Kidney tubule cell (primary cell): ENCODE measurements at places on chromosomes 11 and 22.

- no peak for DNase-seq
These were observed 30.7 kb downstream of the FAM168A start for GRCh38 chr11:73566977-73567755.

DNA sequence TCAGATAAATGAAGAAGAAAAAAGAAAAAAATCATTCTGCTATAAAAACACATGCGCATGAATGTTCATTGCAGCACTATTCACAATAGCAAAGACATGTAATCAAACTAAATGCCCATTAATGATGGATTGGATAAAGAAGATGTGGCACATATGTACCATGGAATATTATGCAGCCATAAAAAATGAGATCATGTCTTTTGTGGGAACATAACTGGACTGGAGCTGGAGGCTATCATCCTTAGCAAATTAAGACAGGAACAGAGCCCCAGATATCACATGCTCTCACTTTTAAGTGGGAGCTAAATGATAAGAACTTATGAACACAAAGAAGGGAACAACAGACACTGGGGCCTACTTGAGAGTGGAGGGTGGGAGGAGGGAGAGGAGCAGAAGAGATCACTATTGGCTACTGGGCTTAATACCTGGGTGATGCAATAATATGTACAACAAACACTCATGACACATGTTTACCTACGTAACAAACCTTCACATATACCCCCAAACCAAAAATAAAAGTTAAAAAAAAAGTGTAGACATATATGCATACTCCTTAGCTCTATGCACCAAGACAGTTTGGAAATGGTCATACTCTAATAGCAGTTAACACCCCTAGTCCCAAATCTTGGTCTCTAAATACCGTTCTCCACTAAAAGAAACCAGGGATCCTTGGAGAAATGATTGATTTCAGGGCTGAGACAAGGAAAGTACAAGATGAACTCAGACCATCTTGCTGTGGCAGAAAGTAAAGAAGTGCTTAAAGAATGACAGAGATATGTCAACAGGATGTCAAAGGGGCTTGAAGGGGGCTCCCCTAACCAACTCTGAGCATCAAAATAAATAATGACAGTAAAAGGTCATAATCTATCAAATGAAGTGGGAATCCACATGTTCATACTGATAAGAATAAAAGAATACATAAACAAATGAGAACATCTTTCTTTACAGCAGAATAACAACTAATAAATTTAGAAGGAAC is 17.1 kb upstream of the DDX6 start:
- DNase-seq, result no peak

DNA sequence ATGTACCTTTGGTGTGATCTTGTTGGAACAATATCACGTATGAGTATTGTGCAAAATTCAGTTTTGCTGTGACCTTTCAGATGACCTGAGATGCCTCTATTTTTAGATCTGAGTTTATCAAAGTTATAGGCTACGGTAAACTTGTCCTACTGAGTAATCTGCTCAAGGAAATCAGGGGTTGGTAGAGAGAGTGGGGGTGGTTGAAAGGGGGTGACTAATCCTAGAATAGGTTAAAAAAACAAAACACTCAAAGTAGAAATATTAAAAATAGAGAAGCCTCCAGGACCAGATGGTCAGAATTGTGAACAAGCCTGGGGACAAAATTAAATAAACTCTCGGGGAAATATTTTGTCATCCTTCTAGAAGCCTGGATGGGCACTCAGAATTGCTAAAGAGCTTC is 59.9 kb upstream of the C11orf87 start:
- DNase-seq, result no peak

- peak; percentile 69 for DNase-seq
These were observed 583 bp downstream of the TAF1D start for GRCh38 chr11:93740730-93741093.

GRCh38 chr11:125171974-125172373 is 7.4 kb downstream of the PKNOX2 start:
- DNase-seq, result no peak

GRCh38 chr11:103358251-103358650 is 249.0 kb downstream of the DYNC2H1 start:
- DNase-seq, result peak; percentile 30

- no peak for DNase-seq
These were observed 19.4 kb downstream of the IRF7 start for GRCh38 chr11:596374-596773.

DNA sequence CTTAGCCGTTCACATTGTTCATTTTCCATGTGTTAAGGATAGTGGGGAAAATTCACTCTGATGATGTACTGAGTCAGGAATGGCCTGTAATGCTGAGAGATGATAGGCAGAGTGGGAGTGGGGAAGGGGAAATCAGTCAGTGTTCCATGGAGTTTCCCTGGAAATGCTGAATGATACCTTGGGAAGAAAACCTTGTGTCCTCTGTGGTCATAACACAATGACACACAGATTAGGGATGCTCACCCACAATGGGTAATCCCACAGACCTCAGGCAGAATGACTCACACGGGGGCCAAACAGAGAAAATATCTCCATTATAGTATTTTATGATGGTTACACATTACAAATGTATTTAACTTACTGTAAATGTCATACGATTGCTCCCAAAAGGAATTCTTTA is 118.0 kb downstream of the SNX19 start:
- DNase-seq, result peak; percentile 99

DNA sequence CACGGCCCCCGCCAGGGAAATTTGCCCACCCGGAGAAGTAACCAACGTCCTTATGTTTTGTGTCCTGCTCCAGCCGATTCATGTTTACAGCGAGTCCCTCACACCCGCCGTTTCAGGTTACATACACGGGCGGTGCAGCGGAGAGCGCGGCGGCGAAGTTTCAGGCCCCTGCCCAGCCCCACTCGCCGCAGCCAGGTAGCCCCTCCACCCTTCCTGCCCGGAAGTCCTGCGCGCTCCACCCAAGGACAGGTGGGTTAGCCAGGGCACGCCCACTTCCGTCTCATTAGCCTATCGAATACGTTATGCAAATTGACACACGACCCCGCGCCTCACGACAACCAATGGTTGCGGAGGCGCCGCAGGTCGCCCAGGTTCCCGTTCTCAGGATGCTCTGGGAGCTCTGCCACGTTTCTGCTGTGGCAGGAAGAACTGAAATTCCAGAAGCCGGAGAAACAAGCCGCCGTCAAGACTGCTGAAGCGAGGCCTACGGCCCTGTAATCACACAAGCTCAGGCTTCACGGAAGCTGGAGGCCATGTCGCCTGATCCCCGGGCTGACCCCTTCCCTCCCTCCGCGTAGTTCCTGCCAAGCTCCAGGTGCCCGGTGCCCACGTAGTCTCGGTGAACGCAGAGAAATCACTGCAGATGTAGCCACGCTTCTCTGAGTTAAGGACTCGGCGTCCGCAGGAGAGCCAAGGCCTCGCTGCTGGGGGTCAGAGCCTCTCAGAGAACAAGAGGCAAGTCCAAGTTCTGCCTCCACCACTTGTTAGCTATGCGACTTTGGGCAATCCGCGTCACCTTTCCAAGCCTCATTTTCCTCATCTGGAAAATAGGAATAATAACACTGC is 22.4 kb upstream of the MYH9 start:
- DNase-seq, result peak; percentile 99

- DNase-seq, result no peak
These were observed 18.9 kb upstream of the PSMA1 start for GRCh38 chr11:14538926-14539554.

DNA sequence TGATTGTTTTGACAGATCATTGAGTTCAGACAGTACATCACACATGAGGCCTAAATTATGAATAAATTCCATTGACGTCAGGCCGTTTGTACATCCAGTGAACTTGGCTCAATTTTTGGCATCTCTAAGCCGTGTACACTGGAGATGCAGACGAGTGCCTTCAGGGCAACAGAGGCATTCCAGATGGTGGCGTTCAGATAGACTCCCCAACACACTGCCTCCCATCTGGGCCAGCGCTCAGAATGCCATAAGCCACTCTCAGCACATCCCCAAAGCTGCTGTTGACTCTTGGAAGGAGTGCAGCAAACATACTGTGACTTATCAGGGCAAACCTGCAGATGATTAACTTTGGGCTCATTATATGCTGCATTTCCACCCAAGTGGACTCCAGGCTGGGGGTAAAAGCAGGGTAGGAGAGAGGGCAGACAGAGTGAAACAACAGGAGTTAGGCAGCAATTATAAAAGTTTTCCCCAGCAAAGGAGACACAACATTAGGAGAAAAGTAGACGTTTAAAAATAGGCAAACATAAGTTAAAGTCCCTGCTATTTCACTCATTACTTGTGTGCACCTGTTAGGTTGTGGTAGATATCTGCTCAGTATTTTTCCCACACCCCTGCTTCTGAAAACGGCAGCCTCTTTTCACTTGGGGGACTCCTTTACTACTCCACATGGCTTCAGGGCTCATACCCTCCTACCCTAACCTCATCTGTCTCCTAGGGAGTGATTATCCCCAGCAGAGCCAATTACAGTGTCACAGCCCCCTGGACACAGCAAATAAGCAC is 60.2 kb upstream of the PDE3B start:
- DNase-seq, result peak; percentile 52

DNA sequence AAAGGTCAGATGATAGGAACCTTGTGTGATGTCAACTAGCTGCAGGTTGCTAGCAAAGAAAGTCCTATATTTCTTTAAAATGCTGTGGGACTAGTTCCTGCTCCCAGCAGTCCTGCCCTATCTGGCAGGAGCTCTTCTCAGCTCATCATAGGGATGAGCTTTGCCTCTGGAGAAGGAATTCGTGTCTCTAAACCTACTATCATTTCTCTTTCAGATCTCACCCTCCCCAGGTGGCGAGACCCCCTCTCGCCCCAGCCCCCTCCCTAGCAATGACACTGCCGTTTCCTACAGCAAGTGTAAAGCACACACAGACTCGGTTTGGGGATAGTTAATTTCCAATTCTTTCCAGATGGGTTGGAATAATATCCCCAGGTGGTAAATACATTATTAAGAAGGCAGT is 533.3 kb downstream of the OPCML start:
- no peak for DNase-seq

DNA sequence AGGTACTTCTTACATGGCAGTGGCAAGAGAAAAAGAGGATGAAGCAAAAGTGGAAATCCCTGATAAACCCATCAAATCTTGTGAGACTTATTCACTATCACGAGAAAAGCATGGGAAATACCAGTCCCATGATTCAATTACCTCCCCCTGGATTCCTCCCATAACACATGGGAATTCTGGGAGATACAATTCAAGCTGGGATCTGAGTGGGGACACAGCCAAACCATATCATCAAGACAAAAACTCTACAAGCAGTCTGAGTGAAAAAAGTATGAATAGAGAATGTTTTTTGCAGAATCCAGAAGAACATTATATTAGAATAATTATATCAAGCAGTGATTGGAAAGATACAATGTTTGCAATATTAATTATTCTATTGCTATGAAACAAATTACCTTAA is 893.7 kb downstream of the FAM181B start:
- DNase-seq, result peak; percentile 5

GRCh38 chr11:1050581-1051355 is 14.2 kb upstream of the MUC6 start:
- peak; percentile 82 for DNase-seq

GRCh38 chr11:73249304-73249703 is 22.8 kb upstream of the P2RY6 start:
- peak; percentile 92 for DNase-seq

DNA sequence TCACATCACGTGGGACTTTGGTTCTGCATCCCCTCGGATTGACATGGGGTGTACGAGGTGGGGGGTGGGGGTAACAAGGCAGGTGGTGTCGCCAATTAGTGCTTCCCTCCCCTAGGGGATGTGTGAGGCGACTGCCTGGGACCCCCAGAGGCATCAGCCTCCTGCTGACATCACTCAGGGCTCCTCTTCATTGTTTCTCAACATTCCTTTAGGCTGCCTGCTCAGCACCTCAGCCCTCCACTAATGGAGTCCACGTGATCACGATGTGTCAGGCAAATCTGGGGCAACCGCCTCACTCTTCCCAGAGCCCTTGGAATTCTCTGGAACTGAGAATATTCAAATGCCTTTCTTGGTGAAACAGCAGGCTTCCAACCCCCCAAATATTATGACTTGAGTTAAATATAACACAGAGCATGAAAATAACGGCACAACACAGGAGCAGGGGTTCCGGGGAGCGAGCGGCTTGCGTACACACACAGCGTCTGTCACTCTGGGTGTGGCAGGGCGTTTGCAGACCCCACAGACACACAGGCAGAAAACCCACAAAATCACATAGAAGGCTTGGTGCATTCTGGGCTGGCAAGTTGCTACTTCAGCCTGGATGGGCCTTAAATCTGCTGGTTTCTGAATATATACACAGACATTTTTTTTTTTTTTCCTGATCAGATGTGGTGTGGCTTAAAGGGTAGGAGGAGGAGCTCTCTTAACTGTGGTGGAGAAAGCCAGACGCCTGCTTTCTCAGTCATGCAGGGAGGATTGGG is 170.1 kb upstream of the CADM1 start:
- DNase-seq, result peak; percentile 22

- peak; percentile 44 for DNase-seq
These were observed 7.3 kb downstream of the C11orf97 start for GRCh38 chr11:94519478-94520084.

- no peak for DNase-seq
These were observed 11.1 kb upstream of the PAMR1 start for GRCh38 chr11:35536470-35536869.

- DNase-seq, result peak; percentile 9
These were observed 2.0 kb downstream of the MAP3K11 start for GRCh38 chr11:65611758-65612603.

GRCh38 chr11:75326439-75326810 is 25.0 kb downstream of the ARRB1 start:
- DNase-seq, result no peak

GRCh38 chr11:1532014-1532586 is 40.0 kb downstream of the DUSP8 start:
- no peak for DNase-seq

DNA sequence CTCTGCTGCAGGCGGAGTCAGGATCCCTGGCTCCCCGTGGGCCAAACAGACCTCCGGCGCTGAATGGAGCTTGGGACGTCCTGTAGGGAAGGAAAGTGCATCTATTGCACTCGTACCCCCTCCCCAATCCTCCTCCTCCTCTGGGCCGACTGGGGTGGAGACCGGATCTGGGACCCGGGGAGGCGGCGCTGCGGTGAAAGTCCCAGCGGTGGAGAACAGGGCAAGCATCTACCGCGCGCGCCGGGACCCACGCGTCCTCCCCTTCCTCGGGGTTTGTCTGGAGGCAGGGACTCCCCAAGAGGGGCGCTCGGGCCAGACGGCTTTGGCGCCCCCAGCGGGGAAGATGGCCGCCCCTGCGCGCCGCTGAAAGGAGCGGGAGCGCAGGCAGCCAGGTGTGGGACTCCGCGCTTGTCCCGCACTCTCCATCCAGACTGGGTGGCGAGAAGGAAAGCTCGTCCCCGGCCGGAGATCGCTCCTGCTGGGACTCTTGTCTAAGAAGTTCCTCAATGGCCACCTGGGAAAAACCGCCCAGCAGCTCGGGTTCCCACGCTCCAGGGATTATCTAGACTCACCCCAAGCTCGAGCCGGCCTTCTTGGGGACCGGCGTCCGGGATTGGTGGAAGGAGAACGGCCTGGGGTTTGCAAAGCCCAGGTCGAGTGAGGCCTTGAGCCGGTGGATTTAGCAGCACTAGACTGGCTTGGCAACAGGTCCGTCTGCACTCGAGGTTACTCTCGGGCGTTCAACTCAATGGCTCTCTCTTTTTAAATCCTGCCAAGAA is 718 bp downstream of the FADS2 start:
- peak; percentile 41 for DNase-seq
